ENCODE measurements at places on chromosomes 2 and 18. TPM values are rescaled to one million over a fixed set of nuclear protein-coding genes. Genes with fewer than 3 reads are reported as not detected.

The CYTIP gene
- 276 TPM for total RNA-seq

- H3K27me3 ChIP-seq: peaks cover 3% of the 10 kb centered on the region
- H3K4me1 ChIP-seq: peaks cover 16% of the 10 kb centered on the region
- no peak for DNase-seq
- H3K36me3 ChIP-seq: no peaks in the 10 kb centered on the region
- no peak overlapping the region for H3K4me3 ChIP-seq
Observed at GRCh38 chr18:50311650-50312049, 24.2 kb upstream of the CXXC1 start.

GRCh38 chr2:118014492-118014824 lies 588 bp upstream of the CCDC93 start:
- H3K36me3 ChIP-seq: no peaks in the 10 kb centered on the region
- peak overlapping the region; percentile 100 for H3K4me3 ChIP-seq
- H3K27ac ChIP-seq: peak overlapping the region; percentile 49
- no peaks in the 10 kb centered on the region for H3K27me3 ChIP-seq
- peaks cover 16% of the 10 kb centered on the region for H3K4me1 ChIP-seq

- H3K36me3 ChIP-seq: no peaks in the 10 kb centered on the region
- H3K27ac ChIP-seq: no peak overlapping the region
- no peak overlapping the region for H3K4me3 ChIP-seq
- no peak for DNase-seq
- H3K27me3 ChIP-seq: no peaks in the 10 kb centered on the region
Observed at GRCh38 chr2:29223851-29224692, 108.9 kb downstream of the CLIP4 start.

DNA sequence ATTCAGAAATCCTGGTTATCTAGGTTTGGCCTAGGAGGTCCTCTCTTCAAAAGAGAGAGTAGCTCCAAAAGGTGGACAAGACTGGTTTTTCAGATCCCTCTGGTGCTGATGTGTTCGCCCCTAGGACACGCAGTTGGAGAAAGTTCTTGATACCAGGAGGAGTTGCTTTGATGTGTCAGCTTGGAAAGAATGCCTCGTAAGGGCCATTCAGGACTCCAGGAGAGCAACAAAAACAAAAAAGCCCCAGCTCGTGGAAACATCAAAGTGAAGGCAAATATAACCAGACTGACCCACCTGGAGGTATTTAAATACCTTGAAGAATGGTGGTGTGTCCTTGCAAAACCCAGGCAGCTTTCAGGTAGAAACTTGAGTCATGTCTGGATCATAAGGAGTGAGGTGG lies 12.5 kb upstream of the LBH start:
- no peaks in the 10 kb centered on the region for H3K36me3 ChIP-seq
- H3K4me1 ChIP-seq: peaks cover 23% of the 10 kb centered on the region
- no peaks in the 10 kb centered on the region for H3K27me3 ChIP-seq
- H3K4me3 ChIP-seq: no peak overlapping the region

- no peak overlapping the region for H3K27ac ChIP-seq
- H3K4me3 ChIP-seq: no peak overlapping the region
- no peaks in the 10 kb centered on the region for H3K4me1 ChIP-seq
- no peak for DNase-seq
Observed at GRCh38 chr2:7930800-7931635, 750.8 kb upstream of the ID2 start.

The GTF2A1L gene
- total RNA-seq: not detected

- H3K27ac ChIP-seq: no peak overlapping the region
- H3K4me3 ChIP-seq: no peak overlapping the region
- H3K27me3 ChIP-seq: no peaks in the 10 kb centered on the region
Observed at GRCh38 chr18:49048396-49049020, 97.7 kb upstream of the SMAD7 start.

The PDE11A gene
- total RNA-seq: not detected

DNA sequence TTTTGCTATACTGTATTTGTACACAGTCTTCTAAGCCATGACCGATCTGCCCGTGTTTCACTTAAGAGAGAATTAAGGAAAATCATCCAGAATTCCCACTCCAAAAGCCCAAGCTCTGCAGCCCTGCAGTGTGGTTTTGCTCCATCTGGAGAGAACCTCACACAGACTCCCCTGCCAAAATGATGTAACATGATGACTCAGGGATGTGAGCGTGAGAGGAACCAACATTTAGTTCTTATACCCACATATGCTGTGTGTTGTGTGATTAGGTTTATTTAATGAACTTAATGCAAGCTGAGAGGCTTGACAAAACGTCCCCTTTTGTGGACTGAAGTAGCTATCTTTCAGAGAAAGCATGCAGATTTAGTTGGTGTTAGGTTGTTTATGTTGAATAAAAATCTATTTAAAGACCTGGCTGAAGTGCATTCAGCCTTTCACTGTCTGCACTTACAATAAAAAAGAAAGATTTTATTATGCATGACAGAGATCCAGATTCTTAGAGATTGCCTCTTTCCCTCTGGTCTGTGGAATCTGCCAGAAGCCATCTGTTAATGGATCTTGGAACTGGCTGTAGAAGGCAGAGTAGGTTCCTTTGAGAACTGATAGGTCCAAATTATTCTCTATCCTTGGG lies 6.3 kb downstream of the RAB12 start:
- no peak overlapping the region for H3K27ac ChIP-seq
- no peak overlapping the region for H3K4me3 ChIP-seq
- no peaks in the 10 kb centered on the region for H3K27me3 ChIP-seq
- peaks cover 4% of the 10 kb centered on the region for H3K36me3 ChIP-seq
- no peak for DNase-seq

The ELOA2 gene
- total RNA-seq: not detected

DNA sequence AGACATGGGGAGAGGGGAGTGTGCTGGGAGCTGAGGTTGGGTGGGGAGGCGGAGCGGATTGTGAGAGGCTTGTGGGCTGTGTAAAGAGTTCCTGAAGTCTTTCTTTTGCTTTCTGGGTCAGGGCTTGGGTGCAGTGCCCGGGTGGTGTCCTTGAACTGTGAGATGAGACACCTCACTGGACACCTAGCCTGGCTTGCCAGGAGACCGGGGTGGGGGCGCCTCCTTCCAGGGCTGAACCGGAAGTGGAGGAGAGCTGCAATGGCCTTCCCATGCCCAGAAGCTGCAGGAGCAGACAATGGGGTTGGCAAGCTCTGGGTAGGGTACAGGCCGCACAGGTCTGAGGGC lies 4.3 kb downstream of the TMEM37 start:
- no peak overlapping the region for H3K27ac ChIP-seq
- peaks cover 14% of the 10 kb centered on the region for H3K27me3 ChIP-seq
- no peak overlapping the region for H3K4me3 ChIP-seq
- no peak for DNase-seq
- H3K4me1 ChIP-seq: peaks cover 10% of the 10 kb centered on the region

- H3K4me3 ChIP-seq: no peak overlapping the region
- H3K4me1 ChIP-seq: peaks cover 8% of the 10 kb centered on the region
- no peak for DNase-seq
- no peak overlapping the region for H3K27ac ChIP-seq
- H3K27me3 ChIP-seq: no peaks in the 10 kb centered on the region
Observed at GRCh38 chr2:63591566-63592175, 2.9 kb downstream of the MDH1 start.

The CACNB4 gene
- 0.56 TPM for total RNA-seq

DNA sequence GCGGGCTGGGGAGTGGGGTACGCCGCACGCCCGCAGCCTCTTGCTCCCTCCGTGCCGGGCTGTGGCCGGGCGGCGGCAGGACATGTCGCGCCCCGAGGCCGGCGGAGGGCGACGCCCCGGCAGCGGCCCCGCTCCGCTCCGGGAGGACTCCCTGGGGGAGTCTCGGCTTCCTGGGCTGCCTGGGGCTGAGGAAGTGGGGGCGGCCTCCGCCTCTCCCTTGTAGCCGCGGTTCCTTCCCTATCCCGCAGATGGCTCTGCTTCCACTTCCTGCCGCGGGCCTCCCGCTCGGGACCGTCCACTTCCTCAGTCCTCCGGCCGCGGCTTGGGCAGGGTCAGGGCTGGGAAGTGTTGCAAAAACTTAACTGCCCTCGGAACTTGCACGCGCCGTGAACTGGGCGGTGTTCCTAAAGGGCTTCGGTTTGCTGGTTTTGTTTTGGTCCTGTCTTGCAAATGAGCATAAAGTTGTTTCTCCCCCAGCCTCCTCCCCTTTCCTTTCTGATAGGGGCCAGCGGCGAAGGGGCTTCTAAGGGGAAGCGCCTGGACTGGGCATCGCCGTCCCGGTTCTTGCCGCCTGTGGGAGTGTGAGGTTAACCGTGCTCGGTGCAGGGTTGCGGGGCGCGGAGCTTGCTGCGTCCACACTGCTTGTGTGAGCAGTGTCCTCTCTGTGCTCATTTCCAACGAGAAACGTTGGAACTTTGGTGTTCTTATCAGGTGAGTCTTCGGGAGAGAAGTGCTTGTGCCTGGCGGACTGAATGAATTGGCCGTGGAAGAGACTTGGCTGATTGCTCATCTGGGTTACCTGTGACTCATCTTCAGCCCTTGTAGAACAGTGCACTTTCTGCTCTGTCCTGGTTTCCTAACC lies 600 bp downstream of the RALB start:
- H3K36me3 ChIP-seq: no peaks in the 10 kb centered on the region
- no peaks in the 10 kb centered on the region for H3K27me3 ChIP-seq
- H3K4me1 ChIP-seq: peaks cover 15% of the 10 kb centered on the region
- peak overlapping the region; percentile 22 for H3K27ac ChIP-seq

GRCh38 chr2:129760669-129761068 lies 218.8 kb upstream of the RAB6C start:
- no peaks in the 10 kb centered on the region for H3K27me3 ChIP-seq
- DNase-seq: no peak
- no peak overlapping the region for H3K4me3 ChIP-seq
- no peak overlapping the region for H3K27ac ChIP-seq
- no peaks in the 10 kb centered on the region for H3K36me3 ChIP-seq
- H3K4me1 ChIP-seq: peaks cover 8% of the 10 kb centered on the region

GRCh38 chr2:15472133-15472532 lies 89.0 kb downstream of the NBAS start:
- H3K36me3 ChIP-seq: peaks cover 35% of the 10 kb centered on the region
- peaks cover 5% of the 10 kb centered on the region for H3K4me1 ChIP-seq
- no peak overlapping the region for H3K4me3 ChIP-seq
- H3K27me3 ChIP-seq: no peaks in the 10 kb centered on the region

The LRRC30 gene
- not detected for total RNA-seq

The SRD5A2 gene
- not detected for total RNA-seq

The SCN1A gene
- total RNA-seq: not detected

- H3K4me1 ChIP-seq: no peaks in the 10 kb centered on the region
- no peak overlapping the region for H3K27ac ChIP-seq
- no peak for DNase-seq
- H3K4me3 ChIP-seq: no peak overlapping the region
Observed at GRCh38 chr2:65164426-65164891, 34.6 kb upstream of the RAB1A start.

- no peak overlapping the region for H3K27ac ChIP-seq
- no peak overlapping the region for H3K4me3 ChIP-seq
- no peaks in the 10 kb centered on the region for H3K27me3 ChIP-seq
- H3K4me1 ChIP-seq: no peaks in the 10 kb centered on the region
- H3K36me3 ChIP-seq: no peaks in the 10 kb centered on the region
Observed at GRCh38 chr18:79553154-79553553, 126.4 kb upstream of the CTDP1 start.

The MC4R gene
- total RNA-seq: not detected
